ENCODE measurements at places on chromosomes 3 and 15.

DNA sequence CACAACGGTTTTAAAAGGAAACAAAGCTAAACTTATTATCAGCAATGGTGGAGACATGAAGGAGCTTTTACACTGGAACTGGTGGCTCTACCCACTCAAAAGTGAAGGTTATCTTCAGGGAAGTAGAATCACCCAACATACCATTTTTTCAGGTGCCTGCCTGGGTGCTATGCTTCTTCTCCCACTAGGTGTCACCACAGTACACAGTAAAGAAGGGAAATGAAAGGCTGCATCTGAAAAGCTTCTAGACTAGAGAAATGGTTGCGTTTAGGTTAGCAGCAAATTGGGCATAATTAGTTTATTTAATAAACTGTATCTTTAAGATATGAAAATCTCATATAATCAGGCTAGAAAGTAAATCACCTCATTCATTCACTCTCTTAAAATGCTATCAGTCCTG, 47.0 kb upstream of the SELENOK start:
- DNase-seq: peak; percentile 39

- DNase-seq: no peak
Measured at GRCh38 chr3:105493305-105493892, 126.7 kb downstream of the ALCAM start.

DNA sequence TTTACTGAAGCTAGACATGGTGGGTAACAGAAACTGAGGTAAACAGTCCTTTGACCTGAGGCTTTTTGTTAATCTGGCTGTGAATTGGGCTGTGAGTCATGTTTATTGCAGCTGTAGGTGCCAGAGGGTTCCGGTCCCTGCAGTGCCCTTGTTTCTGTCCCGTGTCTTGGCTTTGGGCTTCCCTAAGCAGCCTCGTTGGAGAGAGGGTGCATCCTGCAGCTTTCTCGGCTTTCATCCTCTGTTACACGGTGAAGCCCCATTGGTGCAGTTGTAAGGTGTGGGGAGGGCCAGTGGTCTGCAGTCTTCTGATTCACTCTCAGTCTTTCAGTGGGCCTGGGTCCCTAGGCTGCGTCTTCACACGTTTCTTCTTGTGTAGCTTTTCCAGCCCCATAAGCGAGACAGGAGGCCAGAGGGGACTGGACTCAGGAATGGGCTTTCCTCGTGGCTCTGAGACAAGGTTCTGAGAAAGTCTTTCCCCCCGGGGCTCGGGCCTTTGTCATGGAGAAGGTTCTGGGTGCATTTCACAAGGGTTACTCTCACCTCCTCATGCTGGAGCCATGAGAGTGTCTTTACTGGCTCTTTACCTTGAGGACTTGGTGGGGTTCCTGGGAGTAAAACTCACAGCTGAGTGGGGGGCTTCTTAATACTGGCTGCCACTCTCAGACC, 33.1 kb downstream of the ASB7 start:
- no peak for DNase-seq

- DNase-seq: no peak
Measured at GRCh38 chr15:59687836-59688235, 1.3 kb downstream of the BNIP2 start.

Measured in muscle of arm (tissue), 14 donors.